ENCODE measurements at places on chromosomes 16 and 17.
A peak's percentile ranks its signal among the peaks of the same experiment; 100 is the strongest.

GRCh38 chr17:74748279-74748528 is 224 bp upstream of the NHERF1 start:
- no peak for DNase-seq

DNA sequence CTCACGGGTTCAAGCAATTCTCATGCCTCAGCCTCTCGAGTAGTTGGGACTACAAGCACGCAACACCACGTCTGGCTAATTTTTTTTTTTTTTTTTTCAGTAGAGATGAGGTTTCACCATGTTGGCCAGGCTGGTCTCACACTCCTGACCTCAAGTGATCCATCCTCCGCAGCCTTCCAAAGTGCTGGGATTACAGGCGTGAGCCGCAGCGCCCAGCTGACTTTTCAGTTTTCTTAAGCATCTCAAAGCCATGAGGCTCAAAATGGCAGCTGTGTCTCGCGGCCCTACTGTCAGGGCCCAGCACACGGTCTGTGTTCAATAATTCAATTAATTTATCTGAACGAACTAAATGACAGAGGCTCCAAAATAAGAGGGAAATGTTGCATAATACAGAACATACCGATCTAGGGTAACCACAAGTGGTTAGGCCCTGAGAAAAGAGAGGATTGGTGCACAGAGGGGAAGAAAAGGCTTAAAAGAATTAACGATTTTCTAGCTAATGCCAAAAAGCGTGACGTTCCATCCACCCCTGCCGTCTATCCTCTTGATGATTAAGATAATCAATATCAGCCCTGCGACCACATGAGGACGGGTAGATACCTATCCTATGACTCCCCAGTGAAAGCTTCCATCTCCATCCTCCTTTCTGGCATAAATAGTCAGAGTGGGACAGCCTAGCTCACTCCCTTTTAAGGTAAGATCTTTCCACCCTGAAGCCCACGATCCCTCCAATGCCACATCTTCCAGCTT is 136.9 kb downstream of the SLC39A11 start:
- no peak for DNase-seq

GRCh38 chr17:65079489-65079900 is 23.0 kb upstream of the GNA13 start:
- DNase-seq, result no peak

GRCh38 chr17:7380855-7381683 is at the start of gene TNK1:
Gene TNK1, plus strand, starts transcription at chr17:7381089. Its CDS starts 1,838 bp downstream, at chr17:7382927.
- peak; percentile 56 for DNase-seq

GRCh38 chr17:8621585-8621984 is 8.9 kb downstream of the MYH10 start:
- no peak for DNase-seq

DNA sequence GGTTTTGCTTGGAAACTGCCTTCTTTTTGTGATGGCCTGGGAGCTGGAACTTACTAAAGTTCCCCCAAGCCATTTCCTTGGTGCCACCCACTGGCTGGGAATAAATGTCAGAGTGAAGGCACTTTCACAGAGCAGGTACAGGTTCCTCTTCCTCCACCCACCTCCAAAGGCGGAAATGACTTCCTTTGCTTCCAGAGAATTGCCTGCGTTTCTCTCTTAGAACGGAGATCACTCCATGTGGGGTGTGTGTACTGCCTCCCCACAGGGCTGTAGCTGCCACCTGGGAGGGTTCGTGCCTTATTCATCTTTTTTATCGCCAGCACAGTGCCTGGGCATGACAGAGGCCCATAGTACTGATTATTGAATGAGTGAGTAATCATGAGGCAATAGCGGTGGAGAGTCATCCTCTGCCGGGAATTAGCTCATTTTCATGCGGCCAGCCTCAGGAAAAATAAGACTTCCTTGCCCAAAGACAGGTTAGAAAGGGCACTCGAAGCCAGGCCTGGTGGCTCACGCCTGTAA is 32.2 kb upstream of the HAS3 start:
- no peak for DNase-seq

DNA sequence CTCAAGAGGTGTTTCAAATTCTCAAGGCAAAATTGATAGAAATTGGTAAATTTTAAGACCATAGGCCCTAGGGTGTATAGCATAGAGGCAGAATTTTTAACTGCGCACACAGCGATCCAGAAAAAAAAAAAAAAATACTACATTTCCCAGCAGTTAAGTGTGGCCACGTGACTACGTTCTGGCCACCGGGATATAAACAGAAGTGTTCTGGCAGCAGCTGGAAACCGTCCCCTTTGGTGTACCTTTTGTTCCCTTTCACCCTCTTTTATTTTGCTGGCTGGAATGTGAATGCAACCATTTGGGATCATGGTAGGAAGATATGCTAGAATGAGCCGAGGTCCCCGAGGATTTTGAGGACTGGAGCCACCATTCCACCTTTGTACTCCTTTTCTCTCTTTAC is 52.7 kb upstream of the AKAP1 start:
- DNase-seq, result no peak

- no peak for DNase-seq
These were observed 2402.8 kb downstream of the TP53TG3F start for GRCh38 chr16:35862242-35862641.

- no peak for DNase-seq
These were observed 45.2 kb upstream of the BCAR1 start for GRCh38 chr16:75296606-75297005.

DNA sequence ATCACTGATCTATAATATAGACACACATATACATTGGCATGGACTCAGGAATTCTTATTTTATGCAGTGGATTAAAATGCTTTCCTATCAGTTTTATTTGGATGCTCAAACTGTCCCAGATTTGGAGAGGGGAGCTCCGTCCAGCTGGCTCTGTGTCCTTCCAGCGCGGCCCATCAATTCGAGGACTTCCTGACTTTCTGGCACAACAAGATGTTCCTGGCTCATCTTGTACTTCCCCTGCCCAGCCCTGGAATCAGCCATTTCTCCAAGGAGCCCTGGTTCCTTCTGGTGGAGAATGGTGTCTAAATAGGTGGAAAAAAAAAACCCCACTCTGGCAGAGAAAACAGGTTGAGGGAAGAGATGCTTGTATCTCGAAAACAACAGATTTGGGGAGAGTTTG is 94.5 kb downstream of the CRISPLD2 start:
- no peak for DNase-seq

DNA sequence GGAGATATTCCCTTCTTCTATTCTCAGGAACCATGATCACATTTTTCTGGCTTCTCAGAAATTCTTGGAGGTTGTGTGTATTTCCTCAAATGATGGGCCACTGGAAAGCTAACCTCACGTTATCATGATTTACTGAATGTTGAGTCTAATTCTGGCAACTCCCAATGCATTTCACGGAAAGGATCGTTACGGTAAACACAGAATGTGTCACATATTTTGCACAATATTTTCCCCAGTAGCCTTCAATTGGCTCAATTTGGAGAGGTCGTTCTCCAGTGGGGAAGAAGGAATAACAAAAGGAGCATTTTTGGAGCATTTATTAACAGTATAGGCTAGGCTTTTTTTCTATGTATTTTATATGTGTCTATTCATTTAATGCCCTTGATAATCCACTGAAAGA is 450.3 kb downstream of the HAPSTR1 start:
- no peak for DNase-seq

- DNase-seq, result no peak
These were observed 95.2 kb upstream of the SMIM36 start for GRCh38 chr17:55606488-55606815.

GRCh38 chr16:48441863-48442279 is 56.7 kb upstream of the SIAH1 start:
- no peak for DNase-seq

- DNase-seq, result no peak
These were observed 5.9 kb upstream of the PIRT start for GRCh38 chr17:10843811-10844210.

DNA sequence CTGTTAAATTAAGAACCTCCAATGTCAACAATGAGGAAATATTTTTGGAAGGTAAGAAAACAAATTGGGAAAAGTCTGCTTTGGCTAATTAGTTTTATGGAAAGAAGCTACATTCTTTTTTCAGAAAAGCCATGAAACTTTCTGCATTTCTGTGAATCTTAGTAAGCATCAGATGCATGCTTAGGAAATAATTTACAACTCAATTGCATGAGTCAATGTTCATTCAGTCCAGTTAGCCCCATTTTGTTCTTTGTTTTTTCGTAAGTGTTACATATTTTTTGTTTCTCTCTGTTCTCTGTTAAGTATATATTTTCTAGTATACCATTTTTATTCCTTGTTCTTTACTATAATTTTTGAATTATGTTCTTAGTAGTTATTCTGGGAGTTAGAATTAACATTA is 195.2 kb upstream of the KIF2B start:
- DNase-seq, result no peak

DNA sequence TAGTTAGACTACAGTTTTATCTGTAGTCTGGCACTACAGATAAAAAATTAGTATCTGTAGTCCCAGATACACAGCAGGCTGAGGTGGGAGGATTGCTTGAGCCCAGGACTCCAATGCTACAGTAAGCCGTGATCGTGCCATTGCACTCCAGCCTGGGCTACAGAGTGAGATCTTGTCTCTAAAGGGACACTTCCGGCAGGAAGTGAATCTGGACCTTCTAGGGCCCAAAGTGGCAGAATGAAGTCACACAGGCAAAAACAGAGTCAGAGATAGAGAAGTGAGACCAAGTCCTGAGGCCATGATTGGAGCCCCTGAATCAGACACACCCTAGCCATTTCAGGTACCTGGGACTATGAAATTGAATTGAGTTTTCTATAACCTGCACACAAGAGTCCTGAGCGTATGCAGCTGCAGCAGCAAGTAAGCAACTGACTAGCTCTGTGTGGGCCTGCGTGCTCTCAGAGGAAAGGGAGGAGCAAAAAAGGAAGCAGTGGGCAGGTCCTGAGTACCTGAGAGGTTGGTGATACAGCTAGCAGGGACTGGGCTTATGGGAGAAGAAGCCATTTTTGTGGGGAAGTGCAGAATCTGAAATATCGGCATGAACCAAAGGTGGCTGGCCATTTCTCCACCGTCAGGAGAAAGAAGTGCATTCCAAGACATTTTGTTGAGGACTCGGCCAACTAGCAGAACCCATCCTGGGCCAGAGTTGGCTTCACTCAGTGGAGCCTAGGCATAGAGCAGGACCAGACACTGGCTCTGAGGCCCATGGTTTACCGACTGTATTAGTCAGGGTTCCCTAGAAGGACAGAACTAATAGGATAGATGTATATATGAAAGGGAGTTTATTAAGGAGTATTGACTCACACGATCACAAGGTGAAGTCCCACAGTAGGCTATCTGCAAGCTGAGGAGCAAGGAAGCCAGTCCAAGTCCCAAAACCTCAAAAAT is 27.2 kb upstream of the BRD7 start:
- no peak for DNase-seq

- DNase-seq, result no peak
These were observed 952.6 kb upstream of the SOX9 start for GRCh38 chr17:71168053-71168741.

DNA sequence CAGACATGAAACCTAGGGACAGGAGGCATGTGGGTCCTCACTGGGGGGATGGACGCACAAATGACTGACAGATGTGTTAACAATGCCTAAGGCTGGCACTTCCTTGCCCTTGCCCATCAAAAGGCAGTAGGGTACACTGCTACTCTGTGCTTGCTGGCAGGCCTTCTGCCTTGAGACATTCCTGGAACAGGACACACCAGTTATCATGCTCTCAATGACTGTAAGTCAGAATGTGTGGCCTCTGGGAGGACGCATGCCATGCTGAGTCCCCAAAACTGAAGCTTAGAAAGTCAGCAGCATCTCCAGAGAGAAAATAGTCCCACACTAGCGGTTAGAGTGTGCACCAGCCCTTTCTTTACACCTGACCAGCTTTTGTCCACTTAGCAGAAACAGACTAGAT is 16.1 kb upstream of the SREBF1 start:
- no peak for DNase-seq

- DNase-seq, result no peak
These were observed 72.9 kb downstream of the METRNL start for GRCh38 chr17:83152227-83152744.

GRCh38 chr17:55883149-55883548 is 132.3 kb downstream of the PCTP start:
- no peak for DNase-seq

- no peak for DNase-seq
These were observed 214.1 kb downstream of the HS3ST3B1 start for GRCh38 chr17:14514973-14515372.

Measured in uterus (tissue), 4 donors.